SIG-M5 (cell line): ENCODE measurements at places on chromosomes 2 and 18.

GRCh38 chr18:76578571-76579300 lies 83.7 kb upstream of the ZNF516 start:
- DNase-seq, result no peak

DNA sequence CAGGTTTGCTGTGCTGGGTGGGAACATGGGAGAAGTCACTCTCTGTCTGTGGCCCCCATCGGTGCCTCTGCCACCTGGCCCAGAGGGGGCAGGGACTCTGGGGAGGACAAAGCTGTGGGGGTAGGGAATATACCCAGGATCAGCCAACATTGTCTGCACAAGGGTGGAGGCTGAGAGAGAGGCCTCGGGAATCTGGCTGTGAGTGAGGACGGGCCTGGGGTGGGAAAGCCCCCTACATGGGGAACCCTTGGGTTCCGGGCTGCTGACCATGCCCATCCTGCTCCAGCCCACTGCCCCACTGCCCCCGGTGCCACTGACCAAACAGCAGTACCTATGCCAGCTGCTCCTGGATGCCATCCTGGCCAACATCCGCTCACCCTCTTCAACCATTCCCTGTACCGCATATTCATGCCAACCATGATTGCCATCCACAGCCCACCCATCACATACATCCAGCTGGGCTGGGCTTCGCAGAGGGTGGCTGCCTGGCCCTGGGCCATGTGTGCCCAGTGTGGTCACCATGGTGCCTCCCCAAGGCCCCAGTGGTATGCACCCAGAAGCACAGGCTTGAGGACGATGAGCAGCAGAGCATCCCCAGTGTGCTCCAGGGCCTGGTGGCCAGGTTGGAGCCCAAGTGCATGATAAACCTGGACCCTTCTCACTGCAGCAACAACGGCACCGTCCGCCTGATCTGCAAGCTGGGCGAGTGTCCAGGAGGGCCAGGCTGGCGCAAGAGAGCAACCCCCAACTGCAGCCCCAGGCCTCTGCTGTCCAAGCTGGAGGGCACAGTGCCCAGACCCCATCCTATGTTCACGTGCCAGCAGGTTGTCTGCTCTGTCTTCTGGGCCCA lies 6.9 kb upstream of the POTEF start:
- no peak for DNase-seq

- DNase-seq, result no peak
Measured at GRCh38 chr2:181389524-181389923, 67.7 kb upstream of the ITGA4 start.

- no peak for DNase-seq
Measured at GRCh38 chr2:75920859-75921551, 210.3 kb upstream of the GCFC2 start.

GRCh38 chr2:184270660-184271059 lies 327.7 kb upstream of the ZNF804A start:
- DNase-seq, result no peak

DNA sequence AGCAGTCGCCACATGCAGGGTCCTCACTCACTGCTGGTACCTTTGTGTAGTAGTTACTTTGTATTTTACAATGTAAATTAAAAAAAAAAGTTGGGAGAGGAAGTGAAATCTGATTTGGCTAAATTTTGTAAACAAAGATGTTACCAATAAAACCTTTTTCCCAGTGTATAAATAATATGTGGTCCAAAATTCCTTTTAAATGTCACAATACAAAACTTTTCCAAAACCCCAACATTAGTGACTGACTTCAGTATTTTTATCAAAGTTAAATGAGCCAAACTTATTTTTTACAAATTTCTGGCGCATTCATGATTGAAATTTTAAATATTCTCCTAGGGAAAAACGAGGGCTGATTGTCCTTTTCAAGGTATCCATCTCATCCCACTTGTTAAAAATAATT lies 239.9 kb downstream of the AGAP1 start:
- DNase-seq, result no peak

DNA sequence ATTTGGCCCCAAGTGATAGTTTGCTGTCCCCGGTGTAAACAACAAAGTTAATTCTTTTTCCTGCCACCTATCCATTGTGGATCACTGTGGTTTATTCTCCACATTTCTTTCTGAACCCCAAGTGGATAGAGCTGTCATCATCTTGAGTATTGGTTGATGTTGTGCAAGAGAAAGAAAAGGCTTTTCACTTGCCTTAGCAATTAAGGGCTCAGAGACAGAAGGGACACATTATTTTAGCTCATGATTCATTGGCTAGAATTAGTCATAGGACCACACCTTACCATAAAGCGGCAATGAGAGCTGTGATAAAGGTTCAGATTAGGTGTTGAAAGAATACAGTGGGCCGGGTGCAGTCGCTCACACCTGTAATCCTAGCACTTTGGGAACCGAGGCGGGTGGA lies 442.1 kb upstream of the DCC start:
- no peak for DNase-seq

DNA sequence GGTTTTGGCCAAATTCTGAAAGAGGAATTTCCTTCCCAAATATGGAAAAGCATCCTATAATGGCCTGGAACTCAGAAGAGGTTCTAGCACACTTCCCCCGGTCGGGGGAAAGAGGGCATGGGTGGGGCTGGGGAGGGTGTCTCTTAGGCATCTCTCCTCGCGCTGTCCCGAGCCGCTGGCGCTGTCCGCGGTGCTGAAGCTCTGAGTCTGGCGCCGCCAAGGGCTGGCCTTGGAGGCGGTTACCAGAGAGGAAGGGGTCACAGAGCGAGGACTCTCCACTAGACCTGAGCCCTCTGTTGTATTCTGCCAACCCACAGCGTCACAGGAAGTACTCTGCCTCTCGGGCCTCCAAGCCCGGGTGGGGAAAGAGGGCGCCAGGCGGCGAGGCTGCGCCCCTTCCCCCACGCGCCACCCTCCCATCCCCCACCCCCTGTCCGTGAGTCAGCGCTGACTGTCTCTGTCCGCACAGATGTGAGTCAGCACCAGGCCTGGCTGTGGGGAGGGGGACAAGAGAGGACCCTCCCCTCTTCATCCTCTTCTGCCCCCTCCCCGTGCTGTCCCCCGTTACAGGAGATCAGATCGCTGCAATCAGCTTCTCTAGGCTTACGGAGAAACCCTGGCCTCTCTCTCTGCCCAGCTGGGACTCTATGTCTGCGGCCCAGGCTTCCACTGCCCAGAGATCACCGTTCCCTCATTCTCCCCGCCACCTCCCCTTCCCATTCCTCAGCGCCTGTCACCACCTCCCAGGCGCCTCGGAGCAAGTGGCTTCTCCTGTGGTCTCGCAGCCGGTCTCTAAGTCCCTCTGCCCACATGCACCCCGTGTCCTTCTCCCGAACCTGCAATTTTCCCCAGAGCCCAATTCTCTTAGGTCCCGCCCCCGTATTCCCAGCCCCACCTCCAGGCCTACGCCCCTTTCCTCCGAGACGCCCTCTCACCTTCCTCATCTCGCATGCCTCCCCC lies 779 bp downstream of the PTPRN start:
- DNase-seq, result no peak

DNA sequence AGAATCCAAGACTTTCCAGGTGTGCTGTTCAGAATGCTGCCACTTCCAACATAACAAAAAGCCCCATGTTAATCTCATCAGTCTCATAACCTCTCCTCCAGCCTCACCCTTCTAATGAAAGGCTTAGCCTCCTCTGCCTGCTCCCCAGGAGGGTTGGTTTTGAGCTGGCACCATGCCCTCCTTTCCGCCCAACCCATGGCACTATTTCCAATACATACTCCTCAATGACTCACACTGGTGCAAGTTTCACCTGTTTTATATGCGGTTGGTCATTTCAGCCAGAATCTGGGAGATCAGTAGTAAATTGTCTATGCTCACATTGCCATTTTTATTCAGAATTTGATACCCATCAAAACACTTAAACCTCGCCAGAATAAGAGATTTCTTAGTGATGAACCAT lies 157.6 kb upstream of the NRP2 start:
- DNase-seq, result no peak

- DNase-seq, result no peak
Measured at GRCh38 chr2:166637051-166637450, 143.0 kb upstream of the SCN7A start.

DNA sequence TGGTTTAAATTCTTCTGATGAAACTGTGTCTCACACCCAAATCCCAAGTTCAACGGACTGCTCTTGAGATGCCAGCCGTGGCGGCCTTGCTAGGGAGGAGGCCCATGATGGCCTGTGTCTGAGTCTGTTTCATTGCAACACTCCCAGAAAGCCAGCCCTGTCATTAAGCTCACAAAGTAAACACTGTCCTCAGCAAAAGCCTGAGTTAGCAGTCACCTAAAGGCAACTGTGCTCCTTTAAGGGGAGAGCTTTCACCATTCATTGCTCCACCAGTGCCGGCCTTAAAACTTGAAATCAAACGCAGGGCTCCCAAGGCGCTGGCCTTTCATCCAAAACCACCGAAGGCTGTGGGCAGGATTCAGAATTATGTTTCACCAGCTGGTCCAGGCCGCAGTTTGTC lies 42.5 kb upstream of the PPP1CB start:
- no peak for DNase-seq

GRCh38 chr2:45191146-45191863 lies 182.1 kb upstream of the SIX2 start:
- DNase-seq, result no peak

GRCh38 chr2:220373878-220374277 lies 746.4 kb downstream of the SLC4A3 start:
- DNase-seq, result no peak

GRCh38 chr2:203427061-203427460 lies 98.9 kb downstream of the ABI2 start:
- no peak for DNase-seq

GRCh38 chr2:28293416-28293815 lies 99.2 kb upstream of the FOSL2 start:
- no peak for DNase-seq

DNA sequence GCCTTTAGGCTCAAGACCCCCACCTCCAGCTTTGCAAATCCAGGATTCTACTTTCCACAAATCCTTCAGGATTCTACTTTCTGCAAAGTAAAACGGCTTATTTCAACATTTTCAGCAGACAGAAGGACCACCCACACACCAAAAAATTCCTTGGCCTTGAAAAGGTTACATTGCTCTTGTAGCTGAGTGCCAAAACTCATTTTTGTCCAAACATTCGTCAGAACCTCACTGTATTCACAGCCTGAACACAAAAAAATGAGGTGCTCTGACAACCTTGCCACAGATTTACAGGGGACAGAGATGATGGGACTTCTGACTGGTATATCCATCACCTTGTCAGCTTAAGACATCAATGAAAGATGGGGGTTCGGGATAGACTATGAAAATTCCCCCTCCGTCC lies 63.0 kb upstream of the COX7A2L start:
- no peak for DNase-seq

- DNase-seq, result no peak
Measured at GRCh38 chr18:13531681-13532325, 194.6 kb downstream of the FAM210A start.

- DNase-seq, result no peak
Measured at GRCh38 chr2:240747256-240747655, 55.6 kb downstream of the AQP12A start.

DNA sequence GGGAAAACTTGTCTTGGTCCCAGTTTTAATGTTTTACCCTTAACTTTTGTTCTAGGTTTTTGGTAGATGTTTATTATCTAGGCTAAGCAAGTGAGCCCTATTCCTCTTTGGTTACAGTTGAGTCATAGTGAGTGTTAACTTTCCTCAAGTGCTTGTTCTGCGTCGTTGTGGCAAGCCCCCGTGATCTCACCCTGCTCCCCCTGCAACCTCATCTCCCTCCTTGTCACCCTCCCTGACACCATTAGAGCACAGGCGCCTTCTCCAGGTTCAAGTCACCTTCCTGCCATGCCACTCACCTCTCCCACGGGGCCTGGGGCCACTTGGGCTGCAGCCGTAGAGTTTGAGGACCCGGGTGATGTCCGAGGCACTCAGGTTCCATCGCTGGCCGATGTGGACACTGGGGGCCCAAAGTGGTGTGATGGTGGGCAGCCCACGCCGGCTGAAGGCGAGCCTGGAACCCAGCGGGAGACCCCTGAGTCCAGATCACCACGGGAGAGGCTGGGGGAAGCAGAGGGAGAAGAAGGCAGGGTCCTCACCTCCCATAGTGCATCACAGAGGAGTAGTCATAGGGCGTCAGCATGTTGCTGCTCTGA lies 8.7 kb downstream of the ASTL start:
- no peak for DNase-seq

GRCh38 chr2:62999905-63000304 lies 50.7 kb upstream of the OTX1 start:
- DNase-seq, result no peak

DNA sequence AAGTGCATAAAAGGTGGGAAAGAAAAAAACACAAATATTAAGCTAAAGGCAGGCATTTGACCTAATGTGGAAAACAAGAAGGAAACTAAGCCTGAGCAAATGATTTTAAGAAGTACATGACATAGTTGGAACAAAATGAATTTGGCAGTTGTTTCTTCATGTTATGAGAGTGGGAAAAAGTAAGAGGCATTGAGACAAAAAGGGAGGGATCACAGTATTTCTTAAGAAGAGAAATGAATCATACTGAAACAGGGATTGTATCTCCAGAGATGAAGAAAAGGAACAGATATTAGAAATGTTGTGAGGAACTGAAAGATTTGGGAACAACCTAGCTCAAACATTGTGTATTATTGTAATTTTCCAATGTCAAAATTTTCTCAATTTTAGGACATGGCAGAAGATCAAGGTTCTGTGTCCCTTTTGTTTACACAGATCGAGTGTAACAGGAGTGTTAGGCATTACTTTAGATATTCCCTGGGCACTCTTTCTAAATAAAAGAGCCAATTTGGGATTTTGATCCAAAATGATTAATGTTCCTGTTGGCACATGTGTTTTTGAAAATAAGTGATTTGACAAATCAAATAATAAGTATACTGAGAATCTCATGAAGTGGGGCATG lies 98.6 kb downstream of the CALCRL start:
- peak; percentile 60 for DNase-seq

- no peak for DNase-seq
Measured at GRCh38 chr18:9106094-9106493, 3.6 kb downstream of the NDUFV2 start.

GRCh38 chr2:236861944-236862343 lies 223.7 kb upstream of the COPS8 start:
- DNase-seq, result no peak

DNA sequence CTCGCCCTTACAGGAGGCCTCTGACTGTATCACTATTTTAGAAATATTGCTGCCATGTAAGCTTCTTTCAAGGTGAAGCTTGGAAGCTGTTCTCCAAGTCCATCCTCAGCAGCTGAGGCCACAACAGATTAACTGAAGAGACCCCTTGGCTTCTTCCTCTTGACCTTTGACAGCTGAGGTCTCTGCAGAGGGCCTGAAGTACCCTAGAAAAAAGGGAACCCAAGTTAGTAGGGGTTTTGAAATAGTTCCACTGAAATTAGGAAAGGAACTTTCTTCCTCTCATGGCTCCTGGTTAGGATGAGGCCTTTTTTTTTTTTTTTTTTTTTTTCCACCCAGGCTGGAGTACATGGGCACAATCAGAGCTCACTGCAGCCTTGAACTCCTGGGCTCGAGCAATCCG lies 15.5 kb upstream of the IHH start:
- no peak for DNase-seq

DNA sequence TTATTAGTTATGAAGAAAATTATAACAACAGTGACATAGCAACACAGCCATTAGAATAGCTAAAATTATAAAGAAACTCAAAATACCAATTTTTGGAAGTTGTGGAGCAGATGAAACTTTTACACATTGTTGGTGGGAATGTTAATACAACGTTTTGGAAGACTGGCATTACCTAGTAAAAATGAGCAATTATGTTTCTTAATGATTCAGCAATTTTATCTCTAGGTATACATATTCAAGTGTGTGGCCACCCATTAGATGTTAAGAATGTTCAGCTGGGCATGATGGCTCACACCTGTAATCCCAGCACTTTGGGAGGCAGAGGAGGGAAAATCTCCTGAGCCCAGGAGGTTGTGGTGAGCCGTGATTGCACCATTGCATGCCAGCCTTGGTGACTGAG lies 78.8 kb downstream of the INSIG2 start:
- no peak for DNase-seq
